ENCODE measurements at places on chromosomes 1 and 21.
A peak's percentile ranks its signal among the peaks of the same experiment; 100 is the strongest.

DNA sequence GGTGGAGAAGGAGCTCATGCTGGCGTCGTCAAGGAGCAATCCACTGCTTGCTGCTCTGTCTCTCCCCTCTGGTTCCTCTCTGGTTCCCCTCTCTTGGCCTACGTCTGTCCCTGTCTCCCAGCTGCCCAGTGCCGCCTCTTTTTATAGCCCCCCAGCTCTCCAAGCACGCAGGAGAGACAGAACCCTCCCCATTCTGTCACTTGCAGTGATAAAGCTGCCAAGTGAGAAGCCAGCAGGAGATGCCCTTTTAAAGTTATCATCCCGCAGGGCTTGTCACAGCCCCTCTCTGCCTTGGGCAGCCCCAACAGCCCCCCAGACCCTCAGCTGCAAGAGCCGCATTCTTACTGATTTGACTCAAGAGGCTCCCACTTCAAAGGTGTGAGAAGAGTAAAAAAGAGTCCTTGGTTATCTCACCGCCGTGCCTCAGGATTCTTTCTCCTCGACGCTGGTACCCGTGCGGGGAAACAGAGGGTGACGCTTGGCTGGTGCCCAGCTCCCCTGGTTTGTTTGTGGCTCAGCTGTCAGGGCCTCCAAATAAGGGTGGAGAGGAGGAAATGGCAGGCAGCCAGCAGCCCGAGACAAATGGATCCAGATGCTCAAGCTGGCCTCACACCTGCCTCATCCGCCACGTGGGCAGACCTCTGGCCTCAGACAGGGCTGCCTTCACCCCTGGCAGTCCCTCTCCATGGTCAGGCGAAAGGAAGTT is at the start of gene NPPA:
Gene NPPA (minus strand): TSS at position 117 of the 706 bp plus-strand sequence. CDS start 99 bp downstream, at position 18.
- peak; percentile 61 for DNase-seq

GRCh38 chr1:157721985-157722384 is 21.4 kb upstream of the FCRL3 start:
- DNase-seq: no peak

DNA sequence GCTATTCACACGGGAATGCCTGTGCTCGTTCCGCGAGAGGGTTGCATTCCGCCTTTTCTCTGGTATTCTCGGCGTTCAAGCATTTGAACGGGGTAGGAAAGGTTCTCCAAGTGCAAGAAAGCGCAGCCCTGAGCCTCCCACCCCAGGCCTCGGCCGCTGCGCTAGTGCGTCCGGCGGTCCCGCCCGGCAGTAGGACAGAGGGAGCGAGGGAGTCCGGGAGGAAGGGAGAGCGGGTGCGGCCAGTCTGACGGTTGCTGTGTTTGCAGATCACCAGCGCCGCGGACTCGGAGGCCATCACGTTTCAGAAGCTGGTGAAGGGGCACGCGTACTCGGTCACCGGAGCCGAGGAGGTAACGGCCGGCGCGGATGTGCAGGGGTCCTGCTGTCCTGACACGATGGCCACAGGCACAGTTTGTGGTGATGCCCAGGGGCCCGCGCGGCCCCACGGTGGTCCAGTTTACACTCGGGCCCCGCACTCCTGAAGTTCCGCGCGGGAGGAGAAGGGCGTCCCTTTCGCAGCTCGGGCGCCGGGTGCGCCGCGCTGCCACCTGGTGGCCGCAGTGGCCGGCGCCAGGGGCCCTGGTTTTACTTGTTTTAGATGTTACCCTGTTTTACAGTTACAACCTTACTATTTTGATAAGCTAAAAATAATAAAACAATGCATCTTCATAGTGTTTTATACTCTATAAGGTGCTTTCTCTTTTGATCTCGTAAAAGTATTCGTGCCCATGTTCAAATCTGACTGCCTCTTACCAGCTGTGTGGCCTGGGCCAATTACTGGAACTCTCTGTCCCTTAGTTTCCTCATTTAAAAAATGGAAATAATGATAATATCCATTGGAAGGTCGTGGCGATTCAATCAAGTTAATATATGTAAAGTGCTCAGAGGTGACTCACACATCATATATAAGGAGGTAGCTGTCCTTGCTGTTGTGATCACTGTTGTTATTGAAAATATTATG is 36.7 kb downstream of the CAPN2 start:
- no peak for DNase-seq

DNA sequence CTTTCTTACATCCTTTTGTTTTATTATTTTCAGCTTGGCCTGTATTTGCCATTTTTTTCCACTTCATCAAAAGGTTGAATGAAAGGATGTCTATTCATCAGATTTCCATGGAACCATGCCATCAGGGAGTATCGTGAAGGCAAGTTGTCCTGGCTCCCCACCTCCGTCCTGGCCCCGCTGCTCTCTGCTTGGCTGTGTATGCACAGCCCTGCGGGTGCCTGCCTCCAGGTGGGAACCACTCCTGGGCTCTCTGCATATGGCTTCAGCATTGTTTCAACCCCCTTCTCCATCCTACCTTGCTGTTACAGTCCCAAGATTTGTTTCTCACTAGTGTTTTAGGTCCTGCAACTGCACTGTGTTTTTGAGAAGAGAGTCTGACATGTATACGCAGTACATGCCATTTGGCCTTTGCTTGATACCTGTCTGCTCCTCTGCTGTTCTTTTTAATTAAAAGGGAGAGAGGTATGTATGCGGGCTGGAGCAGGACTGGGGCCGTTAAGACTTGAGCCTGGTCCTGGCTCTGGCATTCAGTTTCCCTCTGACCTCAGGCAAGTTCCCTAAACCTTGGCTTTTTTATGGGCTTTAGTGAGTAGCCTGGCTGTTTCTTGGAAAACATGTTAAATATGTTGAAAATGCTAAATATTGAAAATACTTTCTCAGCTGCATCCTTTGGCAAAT is 69.9 kb upstream of the GCLM start:
- no peak for DNase-seq

- DNase-seq: no peak
Measured at GRCh38 chr1:180239145-180240096, 9.4 kb downstream of the LHX4 start.

- DNase-seq: no peak
Measured at GRCh38 chr1:112048421-112048820, 59.0 kb upstream of the KCND3 start.

DNA sequence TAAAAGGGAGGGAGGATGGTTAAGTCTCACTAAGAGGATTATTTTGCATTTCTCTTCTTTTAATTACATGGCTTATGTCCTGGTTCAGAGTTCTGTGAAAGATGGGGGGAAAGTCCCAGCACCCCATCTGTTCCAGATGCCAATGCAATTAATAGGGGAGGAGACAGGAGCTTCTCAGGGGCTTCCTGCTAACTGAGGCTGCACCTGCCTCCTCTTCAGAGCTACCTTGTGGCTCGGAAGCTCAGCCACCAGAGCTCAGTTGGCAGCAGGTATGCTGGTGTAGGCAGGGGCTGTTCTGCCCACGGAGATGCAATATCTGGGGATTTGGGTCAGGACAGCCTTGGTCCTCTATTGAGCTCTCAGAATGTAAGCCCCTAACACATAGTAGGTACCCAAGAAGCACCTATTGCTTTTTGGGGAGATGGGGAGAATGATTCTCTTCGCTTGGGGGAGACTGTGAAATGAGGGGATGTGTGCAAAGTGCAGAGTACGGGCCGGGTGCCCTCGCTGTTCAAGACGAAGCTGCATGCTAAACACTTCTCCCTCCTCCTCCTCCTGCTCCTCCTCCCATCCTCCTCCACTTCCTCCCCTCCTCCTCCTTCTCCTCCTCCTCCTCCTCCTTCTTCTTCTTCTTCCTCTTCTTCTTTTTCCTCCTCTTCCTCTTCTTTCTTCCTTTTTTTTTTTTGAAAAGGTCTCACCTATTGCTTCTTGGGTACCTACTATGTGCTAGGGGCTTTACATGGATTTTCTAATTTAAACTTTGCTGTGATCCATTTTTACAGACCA is 279.0 kb downstream of the PTPRU start:
- no peak for DNase-seq

DNA sequence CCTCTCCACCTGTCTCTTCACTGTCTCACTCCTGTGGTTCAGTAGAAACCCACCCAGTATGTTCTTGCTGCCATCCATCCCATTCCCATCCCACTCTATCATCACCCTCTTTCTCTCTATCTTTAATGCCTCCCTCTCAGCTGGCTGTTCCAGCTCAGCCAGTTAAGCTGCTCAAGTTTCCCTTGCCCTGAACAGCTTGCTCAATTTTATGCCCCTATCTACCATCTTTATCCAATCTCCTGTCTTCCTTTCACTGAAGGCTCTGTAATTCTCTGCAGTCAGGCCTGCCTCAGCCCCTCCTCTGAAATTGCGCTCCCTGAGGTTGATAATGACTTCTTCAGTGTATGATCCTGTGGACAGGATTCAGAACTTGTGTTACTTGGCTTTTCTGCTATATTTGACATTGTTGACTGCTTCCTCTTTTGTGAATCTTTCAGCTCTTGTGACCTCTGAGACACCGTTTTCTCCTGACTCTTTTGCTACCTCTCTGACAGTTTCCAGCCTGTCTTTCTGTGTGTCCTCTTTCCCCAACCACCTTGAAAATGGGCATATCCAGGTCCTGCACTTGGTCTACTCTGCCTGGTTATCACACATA is 13.9 kb upstream of the BCAR3 start:
- no peak for DNase-seq

DNA sequence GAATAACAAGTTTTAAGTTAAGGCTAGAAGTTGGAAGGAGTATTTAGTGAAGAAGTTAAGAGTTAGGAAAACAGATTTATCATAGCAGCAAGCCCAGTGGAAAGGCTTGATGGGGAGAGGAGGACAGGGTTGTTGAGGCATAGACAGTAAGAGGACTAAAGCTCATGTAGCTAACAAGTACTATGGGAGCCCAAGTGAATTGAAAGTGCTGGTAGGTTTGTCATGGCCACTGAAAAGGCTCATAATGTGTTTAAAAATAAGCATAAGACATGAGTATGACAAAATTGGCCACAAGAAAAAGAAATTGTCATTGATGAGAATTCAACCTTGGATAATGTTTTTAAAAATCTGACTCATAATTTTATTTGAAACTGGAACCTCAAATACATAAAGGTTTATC is 49.2 kb upstream of the CRB1 start:
- no peak for DNase-seq

DNA sequence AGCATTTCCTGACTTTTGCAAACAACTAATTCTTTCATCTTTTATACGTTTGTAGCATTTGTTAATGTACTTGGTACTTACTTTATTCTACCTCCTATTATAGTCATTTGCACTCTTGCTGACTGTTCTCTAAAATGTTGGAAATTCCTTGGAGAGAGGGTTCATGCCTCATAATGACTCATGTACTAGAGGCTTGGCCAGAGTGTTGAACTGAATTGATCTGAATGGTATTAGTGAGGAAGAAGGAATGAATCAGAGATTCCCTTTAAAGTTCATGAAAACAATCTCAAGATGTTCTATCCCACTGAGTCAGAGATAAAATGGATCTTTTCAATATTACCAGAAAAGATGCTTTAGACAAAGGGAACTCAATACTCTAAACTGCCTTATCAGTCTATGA is 383.4 kb downstream of the SEC16B start:
- DNase-seq: no peak

GRCh38 chr1:2049225-2049717 is 940 bp upstream of the PRKCZ start:
- DNase-seq: no peak

- DNase-seq: no peak
Measured at GRCh38 chr1:32125313-32125712, 17.5 kb downstream of the KPNA6 start.

DNA sequence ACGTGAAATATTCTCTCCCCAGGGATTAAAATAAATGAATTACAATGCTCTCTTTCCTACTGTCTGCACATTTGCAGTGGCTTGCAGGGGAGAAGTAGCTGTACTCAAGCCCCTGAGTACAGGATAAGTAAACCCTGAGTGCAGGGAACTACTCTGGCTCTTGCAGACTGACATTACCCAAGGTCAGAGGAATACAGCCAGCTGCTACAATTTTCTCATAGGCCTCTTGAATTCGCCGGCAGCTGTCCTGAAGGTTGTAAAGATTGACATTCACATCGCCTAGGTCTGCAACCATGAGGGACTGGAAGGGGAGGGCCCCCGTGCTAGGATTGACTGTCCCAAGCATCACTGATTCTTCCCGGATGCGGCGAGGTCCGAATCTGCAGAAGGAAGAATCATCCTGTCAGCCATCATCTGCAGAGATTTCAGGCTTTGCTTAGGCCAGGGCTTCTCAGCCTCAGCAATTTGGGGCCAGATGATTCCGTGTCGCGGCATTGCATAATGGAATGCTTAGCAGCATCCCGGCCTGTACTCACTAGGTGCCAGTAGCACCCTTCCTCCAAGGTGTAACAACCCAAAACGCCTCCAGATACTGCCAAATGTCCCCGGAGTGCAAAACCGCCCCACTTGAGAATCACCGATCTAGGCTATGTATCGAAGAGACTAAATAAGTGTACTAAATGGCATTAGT is 1.7 kb downstream of the AGMAT start:
- no peak for DNase-seq

Data from NCI-H774 (cell line).